ENCODE measurements at places on chromosomes 16 and 17.
A peak's percentile ranks its signal among the peaks of the same experiment; 100 is the strongest.

DNA sequence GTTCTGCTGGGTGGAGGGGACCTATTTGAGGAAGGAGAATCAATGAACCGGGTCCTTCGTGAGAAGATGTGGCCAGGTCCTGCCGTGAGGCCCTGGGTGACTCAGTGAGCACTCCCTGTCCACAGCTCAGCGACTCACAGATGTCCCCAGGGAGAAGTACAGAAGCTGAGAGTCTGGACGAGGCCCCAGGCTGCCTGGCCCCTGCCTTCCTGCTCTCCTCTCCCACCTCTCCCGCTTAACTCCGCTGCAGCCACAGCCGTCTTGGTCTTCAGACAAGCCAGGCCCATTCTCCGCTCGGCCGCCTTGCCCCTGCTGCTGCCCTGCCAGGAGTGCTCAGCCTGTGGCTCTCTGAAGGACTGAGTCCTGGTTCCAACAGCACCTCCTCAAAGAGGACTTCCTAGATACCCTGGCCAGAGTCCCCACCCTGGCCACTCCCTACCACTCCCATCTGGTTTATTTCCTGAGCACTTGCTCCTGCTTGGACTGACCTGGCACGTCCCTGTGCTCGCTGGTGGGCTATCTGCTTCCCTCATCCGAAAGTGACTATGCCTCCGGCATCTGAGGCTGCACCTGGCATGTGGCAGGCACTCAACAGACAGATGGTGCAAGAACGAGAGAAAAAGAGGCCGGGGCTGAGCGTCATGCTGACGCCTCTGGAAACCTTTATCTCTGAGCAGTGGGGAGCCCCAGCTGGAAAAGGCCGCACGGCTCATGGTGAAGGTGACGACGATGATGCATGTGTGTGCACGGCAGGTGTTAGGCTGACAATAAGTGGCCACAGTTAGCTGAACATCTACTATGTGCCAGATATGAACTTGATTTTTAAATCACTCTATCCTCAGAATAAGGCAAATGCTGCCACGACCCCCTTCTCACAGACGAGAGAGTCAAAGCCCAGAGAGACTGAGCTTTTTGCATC is 9.2 kb upstream of the TNFRSF13B start:
- no peak for DNase-seq

GRCh38 chr16:87831421-87832136 is 37.7 kb downstream of the SLC7A5 start:
- no peak for DNase-seq

DNA sequence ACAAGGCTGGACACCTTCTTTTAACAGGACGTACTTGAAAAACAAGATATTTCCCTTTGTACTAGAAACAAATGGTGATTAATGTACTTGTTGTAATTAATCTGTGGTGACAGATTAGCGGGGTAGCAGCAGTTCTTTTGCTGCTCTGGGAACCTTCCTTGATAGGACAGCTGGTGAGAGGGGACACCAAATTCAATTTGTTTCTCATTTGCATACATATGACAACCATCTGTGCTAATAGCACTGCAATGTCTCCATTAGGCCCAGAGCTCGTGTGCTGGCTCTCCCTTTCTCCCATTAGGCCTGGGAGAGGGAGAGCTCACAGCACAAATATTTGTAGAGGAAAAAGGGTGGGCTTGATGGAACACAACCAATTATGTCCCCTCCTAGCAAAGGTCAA is 221.0 kb upstream of the HS3ST3A1 start:
- DNase-seq = no peak

DNA sequence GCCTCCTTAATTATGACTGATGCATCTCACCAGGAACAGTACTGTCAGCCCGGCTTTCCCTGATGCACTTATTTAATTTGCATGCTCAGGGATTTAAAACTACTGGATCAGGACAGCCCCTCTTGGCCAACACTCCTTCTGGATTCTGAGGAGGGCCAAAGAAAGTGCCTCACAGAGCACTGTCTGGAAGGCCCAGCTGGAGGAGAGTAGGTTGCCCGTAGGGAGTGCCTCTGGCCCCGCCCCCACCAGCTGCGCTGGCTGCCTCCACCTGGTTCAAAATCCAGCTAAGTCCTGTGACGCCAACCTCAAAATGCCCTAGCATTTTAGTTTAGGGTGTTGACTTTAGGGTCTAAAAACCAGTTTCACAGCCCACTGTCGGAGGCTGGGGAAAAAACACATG is 49.4 kb upstream of the SREBF1 start:
- DNase-seq = peak; percentile 77

GRCh38 chr17:41799366-41799765 is 12.4 kb downstream of the P3H4 start:
- DNase-seq = no peak

GRCh38 chr16:4283441-4283840 is 10.6 kb upstream of the TFAP4 start:
- no peak for DNase-seq

GRCh38 chr17:18377437-18378204 is at the start of gene EVPLL:
Gene EVPLL (plus strand): TSS chr17:18377778. CDS start chr17:18380938, 3,160 bp downstream.
- DNase-seq = no peak

- DNase-seq = peak; percentile 43
These were observed 2.1 kb downstream of the SCARF1 start for GRCh38 chr17:1643293-1643998.

- DNase-seq = no peak
These were observed 77.2 kb downstream of the C17orf67 start for GRCh38 chr17:56756536-56756935.

- no peak for DNase-seq
These were observed 6.7 kb upstream of the KRT31 start for GRCh38 chr17:41404024-41404671.

DNA sequence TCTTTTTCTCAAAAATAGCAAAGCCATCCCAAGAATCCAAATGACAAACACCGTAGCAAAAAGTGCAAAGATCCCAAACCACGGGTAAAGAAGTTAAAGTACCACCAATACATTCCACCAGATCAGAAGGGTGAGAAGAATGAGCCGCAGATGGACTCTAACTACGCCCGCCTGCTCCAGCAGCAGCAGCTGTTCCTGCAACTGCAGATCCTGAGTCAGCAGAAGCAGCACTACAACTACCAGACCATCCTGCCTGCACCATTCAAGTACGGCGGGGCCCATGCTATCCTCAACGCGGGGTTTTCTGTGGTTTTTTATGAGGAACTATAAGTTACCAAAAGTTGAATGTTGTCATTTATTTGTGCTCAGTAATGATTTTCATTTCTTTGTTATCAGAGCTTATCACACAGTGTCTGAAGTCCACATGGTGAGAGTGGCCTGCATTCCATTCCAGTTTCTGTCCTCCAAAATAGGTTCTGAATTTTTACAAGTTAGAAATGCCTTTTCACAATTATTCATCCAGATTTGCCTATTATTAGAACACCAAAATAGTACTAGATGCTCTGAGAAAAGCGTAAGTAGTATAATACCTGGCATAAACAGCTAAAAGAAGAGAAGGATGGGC is 169.2 kb downstream of the MRTFB start:
- peak; percentile 37 for DNase-seq

Data from right hindlimb (tissue), 1 donor.